ENCODE measurements at places on chromosomes 3 and 15.

GRCh38 chr3:106191211-106191610 lies 322.4 kb upstream of the CBLB start:
- no peak for DNase-seq

GRCh38 chr3:164365242-164365641 lies 713.1 kb downstream of the SI start:
- no peak for DNase-seq

DNA sequence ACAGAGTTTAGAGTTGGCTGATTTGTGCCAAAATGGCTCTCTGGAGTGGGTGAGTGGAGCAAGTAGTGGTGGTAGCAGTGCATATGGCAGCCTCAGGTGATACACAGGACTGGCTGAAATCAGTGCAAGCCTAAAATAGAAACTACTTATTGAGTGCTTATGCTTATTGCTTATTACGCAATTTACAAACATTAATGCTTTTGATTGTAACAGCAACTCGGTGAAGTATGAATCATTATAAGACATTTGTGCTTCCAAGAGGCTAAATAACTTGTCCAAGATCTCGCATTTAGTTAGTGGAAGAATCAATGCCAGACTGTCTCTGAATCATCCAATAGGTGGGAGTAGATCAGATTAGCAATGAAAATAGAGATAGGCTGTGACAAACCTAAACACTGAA lies 353.8 kb downstream of the NAALADL2 start:
- DNase-seq = no peak

- DNase-seq = no peak
These were observed 304.1 kb downstream of the MCTP2 start for GRCh38 chr15:94535298-94536048.

GRCh38 chr3:127948211-127948610 lies 33.2 kb downstream of the KBTBD12 start:
- DNase-seq = no peak

GRCh38 chr3:128226795-128227395 lies 73.6 kb downstream of the EEFSEC start:
- DNase-seq = peak; percentile 38

DNA sequence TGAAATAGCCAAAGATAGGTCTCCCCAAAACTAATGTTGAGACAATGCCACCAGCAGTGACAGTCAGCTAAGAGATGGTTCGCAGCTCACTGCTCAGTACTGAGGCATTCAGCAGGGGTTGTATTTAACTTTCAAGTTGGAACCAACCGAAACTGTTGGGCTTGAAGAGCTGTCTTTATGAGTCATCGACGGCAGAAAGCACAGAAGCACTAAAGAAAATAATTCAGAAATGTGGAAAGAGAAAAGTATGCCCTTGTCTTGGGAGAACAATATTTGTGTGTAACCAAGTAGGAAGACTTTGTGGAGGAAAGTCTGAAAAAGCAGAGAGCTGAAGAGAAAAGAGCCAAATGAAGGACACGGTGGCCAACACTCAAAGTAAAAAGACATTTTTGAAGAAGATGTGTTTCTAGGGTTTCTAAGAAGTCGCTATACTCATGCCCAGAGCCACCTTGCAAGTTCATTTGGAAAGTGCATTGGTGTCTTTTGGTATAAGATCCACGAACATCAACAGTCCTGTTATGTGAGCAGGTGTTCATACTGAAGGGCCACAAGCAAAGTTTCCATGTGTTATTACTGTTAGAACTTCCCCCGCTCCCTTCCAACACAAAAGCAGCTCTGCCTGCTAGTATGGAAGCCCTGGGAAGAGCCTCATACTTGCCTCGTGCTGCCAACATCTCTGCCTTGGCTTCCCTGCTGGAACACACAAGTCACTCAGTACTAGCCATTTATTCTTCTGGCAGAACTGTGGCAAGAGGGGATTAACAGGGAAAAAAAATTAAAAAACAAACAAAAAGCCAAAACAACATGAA lies 4.1 kb upstream of the RARB start:
- no peak for DNase-seq

DNA sequence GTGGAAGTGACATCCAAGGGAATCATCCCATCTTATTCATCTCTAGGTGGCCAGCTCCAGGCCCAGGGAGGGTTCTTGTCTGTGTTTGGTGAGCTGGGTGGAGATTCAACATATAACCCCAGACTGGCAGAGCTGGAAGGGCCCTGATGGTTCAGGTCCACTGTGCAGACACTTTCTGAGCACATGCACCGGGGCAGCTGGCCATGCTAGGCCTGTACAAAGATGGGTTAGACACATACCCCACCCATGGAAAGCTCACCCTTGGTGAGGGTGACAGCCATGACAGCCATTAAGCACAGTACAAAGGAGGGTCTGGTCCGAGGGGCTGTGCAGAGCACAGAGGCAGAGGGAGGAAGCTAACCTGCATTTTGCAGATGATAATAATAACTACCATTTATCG lies 100.4 kb downstream of the CORO2B start:
- DNase-seq = no peak

- no peak for DNase-seq
These were observed 451.0 kb downstream of the MFSD1 start for GRCh38 chr3:159252772-159253384.

- no peak for DNase-seq
These were observed 59.6 kb downstream of the SLC12A8 start for GRCh38 chr3:125152951-125153350.

GRCh38 chr15:48560321-48561051 lies 85.0 kb downstream of the FBN1 start:
- no peak for DNase-seq

- peak; percentile 29 for DNase-seq
These were observed 473 bp downstream of the FHIT start for GRCh38 chr3:61250784-61251173.

DNA sequence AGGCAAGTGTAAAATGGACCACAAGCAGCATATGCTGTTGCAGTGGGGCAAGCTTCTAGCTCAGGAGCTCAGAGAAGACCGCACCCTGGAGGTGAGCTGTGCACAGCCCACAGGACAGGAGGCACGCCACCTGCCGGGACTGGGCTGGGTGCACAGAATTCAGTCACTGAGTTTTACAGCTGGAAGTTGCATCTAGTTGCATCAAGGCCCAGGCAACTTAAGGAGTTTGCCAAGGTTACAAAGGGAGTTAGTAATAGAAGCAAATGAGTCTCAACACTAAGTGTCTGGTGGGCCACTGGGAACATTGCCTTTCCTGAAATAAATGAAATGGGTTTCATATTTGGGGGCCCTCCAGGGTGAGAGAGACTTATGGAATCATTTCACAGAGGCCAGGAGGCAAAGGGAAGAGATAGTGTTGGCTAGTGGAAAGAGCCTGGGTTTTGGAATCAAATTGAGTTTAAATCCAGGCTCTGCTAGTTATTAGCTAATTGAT lies 36.0 kb upstream of the TIMP4 start:
- DNase-seq = peak; percentile 44

DNA sequence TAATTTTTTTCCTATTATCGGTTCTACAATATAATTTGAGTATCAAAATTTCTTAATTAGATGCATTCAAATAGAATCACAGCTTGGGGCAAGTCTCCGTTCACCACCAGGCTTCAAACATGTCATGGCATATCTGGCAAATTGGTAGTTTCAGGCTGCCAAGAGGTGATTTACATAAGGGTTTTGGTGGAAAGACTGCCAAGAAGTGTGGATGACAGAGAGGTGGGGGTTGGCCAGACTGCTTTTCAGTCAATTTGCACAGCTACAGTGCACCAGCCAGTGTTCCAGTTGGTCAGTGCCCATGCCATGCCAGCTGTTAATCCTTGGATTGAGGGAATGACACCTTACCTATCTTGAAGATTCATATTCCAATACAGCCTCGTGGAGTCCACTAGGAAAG lies 8.4 kb upstream of the GSK3B start:
- DNase-seq = no peak

GRCh38 chr3:9762871-9763270 lies 6.9 kb downstream of the CAMK1 start:
- no peak for DNase-seq

GRCh38 chr15:52385670-52386069 lies 90.1 kb upstream of the MYO5C start:
- DNase-seq = no peak

- DNase-seq = no peak
These were observed 120.8 kb downstream of the FEZF2 start for GRCh38 chr3:62252438-62253157.

Data from stimulated activated naive CD8-positive, alpha-beta T cell treated with anti-CD3 and anti-CD28 coated beads, Interleukin-15, Interleukin-2, amounts not matched to agents 100 U/mL and 50 U/mL, for 24 hours (primary cell).